ENCODE measurements at places on chromosomes 13 and 19.

GRCh38 chr19:375395-376110, 31.0 kb upstream of the MIER2 start:
- DNase-seq, result no peak

- DNase-seq, result no peak
These were observed 14.6 kb upstream of the NCCRP1 start for GRCh38 chr19:39182174-39182505.

DNA sequence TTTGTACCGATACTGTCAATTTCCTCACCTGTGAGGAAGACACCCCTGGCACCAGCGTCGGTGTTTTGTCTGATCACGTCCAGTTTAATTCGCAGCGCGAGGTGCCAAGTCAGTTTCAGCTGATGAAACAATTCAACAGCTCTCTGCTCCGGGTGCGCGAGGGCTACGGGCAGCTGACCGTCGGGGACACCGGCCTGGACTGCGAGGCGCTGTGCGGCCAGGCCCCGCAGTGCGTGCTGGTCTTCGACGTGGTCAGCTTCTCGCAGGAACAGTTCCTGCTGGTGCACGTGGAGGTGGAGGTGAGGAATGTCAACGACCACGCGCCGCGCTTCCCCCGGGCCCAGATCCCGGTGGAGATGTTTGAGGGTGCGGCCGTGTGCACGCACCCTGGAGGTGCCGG, 171.5 kb downstream of the OLFM4 start:
- DNase-seq, result no peak

DNA sequence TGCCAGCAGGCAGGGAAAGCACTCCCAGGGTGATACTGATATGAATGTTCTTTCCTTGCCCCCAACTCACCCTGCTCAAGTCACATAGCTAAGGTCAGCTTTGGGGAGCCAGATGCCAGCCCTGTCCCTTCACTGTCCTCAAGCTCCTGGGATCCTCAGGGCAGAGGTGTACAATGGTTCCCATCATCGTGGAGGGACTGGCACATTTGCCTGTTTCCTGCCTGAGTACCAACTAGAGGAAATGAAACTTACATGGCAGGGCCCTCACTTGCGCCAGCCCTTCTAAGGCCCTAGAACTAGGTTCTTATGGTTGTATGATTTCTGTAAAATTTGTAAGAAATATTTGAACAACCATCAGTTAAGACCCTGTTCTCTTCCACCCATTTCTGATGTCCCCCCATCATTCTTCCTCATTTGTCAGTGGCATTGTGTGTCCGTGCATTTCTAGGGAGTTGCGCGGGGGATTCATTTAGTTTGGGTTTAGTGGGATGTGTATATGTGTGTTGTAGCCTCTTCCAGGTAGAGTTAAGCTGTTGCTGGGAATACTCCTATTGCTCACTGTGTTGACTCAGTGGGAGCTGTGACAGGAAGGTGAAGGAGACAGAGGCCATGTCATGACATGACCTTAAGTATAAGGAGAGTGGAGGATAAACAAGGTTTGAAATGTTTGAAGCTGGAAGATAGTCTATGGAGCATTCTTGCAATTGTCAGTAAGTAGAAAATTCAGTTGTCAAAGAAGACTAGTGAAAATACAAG, 41.3 kb upstream of the RCBTB2 start:
- no peak for DNase-seq

- DNase-seq, result no peak
These were observed 68.3 kb downstream of the PEPD start for GRCh38 chr19:33453265-33453664.
